ENCODE measurements at places on chromosomes 7 and 10. TPM values are rescaled to one million over a fixed set of nuclear protein-coding genes. Genes with fewer than 3 reads are reported as not detected.

KAZALD1 gene
- total RNA-seq: not detected

ASB10 gene
- not detected for total RNA-seq

PRKAG2 gene
- 41.3 TPM for total RNA-seq

HGF gene
- not detected for total RNA-seq

TRIM50 gene
- not detected for total RNA-seq

BTRC gene
- total RNA-seq: 8.5 TPM

COL17A1 gene
- total RNA-seq: not detected

NFE2L3 gene
- total RNA-seq: 0.43 TPM

TMEM213 gene
- not detected for total RNA-seq

THSD7A gene
- not detected for total RNA-seq

UCMA gene
- not detected for total RNA-seq

FXYD4 gene
- not detected for total RNA-seq

TRIL gene
- not detected for total RNA-seq

GIMAP8 gene
- total RNA-seq: 2.5 TPM

NUDT13 gene
- 0.50 TPM for total RNA-seq

TACR2 gene
- not detected for total RNA-seq

GGCT gene
- total RNA-seq: 5.9 TPM

LAMB1 gene
- not detected for total RNA-seq

GRID2IP gene
- 0.33 TPM for total RNA-seq

VPS37D gene
- total RNA-seq: 0.89 TPM

HOXA11 gene
- total RNA-seq: not detected

PRKAR2B gene
- total RNA-seq: 0.33 TPM

LRMDA gene
- not detected for total RNA-seq

MSMB gene
- total RNA-seq: not detected

CDC14C gene
- total RNA-seq: not detected

INMT gene
- 0.14 TPM for total RNA-seq

GCK gene
- 0.78 TPM for total RNA-seq

VWA2 gene
- not detected for total RNA-seq

IPMK gene
- 1.7 TPM for total RNA-seq

MICU1 gene
- 8.2 TPM for total RNA-seq

ZCCHC24 gene
- total RNA-seq: 1.1 TPM

TUBAL3 gene
- total RNA-seq: not detected

FGFR2 gene
- total RNA-seq: 0.39 TPM

UCN3 gene
- total RNA-seq: not detected

ARL3 gene
- total RNA-seq: 0.75 TPM

SPDYE2B gene
- total RNA-seq: not detected

GPR158 gene
- total RNA-seq: not detected

CASD1 gene
- 15.5 TPM for total RNA-seq

CYTH3 gene
- 14.9 TPM for total RNA-seq

LIPK gene
- total RNA-seq: not detected

All from CD8-positive, alpha-beta T cell (primary cell).